Stimulated activated CD8-positive, alpha-beta memory T cell treated with anti-CD3 and anti-CD28 coated beads, Interleukin-4, amount 100 ng/mL, for 1 hour (primary cell): ENCODE measurements at places on chromosomes 12 and 14.
A peak's percentile ranks its signal among the peaks of the same experiment; 100 is the strongest.

DNA sequence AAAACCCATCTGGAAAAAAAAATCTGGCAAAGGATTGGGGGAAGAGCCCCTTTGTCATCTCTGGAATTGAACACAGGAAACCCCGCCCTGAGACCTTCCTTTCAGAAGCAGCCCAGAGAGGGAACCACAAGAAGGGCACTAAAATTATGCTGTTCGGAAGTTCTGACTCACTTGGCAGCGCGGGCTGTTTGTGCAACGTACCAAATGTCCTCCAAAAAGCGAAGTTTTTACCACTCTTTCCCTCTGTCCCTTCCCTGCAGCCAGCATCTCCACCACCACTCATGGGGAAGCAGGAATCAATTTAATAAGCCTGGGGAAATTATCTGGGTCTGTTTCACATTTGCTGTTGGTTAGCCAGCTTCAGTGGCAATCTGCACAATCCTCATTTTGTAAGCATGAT lies 3.2 kb upstream of the SYNE3 start:
- DNase-seq = peak; percentile 50

- DNase-seq = peak; percentile 53
Measured at GRCh38 chr12:6563448-6564050, 4.5 kb downstream of the NOP2 start.

- DNase-seq = no peak
Measured at GRCh38 chr12:10718279-10718821, 4.8 kb downstream of the YBX3 start.

DNA sequence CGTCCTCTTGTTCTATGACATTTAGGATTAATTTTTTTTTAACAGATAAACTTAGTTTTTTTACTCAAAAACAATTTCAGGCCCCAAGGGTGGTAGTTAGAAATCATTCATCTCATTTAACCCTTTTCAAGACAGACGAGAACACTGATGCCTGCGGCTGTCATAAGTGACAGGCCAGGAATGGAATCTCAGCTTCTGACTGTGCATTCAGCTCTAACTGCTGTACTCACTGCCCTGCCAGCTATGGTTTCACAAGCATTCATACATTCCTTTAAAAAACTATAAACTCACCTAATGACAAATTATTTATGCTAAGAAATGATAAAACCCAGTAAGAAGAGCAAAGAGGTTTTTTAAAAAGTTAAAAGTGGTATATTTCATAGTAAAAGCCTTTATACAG lies 8.8 kb downstream of the DENND5B start:
- DNase-seq = no peak

DNA sequence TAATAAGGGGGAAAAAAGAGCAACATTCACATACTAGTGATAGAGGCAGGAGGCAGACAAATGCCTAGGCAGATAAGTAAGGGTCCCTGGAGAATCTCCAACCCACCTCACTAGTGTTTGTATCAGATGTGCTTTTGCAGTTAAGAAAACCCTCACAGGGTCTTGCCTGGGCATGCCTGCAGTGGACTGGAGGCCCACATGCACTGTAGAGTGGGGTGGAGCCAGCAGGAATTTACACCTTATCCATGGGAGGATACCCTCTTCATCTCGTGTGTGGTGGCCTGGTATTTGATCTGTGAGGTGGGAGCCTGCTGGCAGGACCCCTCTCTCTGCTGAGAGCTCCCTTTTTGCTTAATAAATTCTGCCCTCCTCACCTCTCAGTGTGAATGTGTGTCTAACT lies 238.0 kb upstream of the SLC16A7 start:
- DNase-seq = no peak

DNA sequence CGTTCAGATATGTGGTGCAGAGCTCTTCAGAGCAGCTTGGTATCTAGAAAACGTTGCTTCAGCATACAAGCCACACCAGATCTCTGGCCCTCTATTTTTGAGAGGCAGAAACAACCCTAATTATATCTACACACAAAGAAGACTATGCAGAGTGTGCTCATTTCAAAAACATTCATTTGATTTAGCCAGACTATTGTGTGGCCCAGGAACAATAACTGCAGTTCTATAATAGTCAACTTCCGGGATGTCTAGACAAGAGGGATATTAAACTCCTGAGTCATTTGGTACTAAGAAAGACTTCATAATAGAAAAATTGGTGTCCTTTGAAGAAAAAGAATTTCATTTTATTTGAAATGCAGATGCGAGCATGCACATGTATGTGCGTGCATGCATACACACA lies 153.8 kb downstream of the PELI2 start:
- DNase-seq = no peak

DNA sequence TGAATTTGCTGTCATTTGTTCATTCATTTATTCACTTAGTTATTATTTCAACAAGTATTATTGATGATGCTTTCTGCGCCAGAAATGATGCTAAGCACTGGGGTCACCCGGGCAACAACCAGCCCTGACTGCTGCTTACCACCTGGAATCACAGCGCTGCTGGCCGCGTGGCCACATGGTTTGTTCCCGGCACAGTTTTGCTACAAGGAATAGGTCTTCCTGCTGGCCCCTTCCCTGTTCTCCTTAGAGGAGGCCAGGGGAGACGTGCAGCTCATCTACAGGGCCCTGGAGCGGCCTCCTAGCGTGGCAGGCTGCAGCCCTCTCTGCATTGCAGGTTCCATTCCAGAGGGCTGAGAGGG lies 7.0 kb downstream of the JDP2 start:
- DNase-seq = no peak

- DNase-seq = no peak
Measured at GRCh38 chr12:52362118-52362726, 5.1 kb downstream of the KRT85 start.

DNA sequence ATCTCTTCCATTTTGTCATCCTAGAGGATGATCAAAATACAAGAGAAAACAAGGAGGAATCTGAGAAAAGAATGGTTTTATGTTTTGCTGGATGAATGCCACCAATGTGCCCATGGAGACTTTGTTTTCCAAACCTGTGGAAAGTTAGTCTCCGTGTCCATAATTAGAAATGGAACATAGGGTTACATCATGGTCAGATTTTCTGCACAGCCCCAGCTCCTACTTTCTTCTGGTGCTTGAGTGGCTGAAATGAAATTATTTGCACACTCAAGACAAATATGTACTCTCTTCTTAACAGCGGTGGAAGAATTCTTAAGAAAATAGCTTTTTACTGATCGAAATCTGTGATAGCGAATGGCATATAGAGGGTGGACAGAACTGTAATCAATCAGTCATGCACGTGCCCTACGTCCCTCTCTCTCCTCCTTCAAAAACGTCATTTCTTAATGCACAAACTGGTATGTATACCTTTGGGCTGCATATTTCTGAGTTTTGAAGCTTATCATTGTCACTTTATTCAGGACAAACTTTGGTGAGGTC lies 825.2 kb downstream of the AACS start:
- DNase-seq = no peak

DNA sequence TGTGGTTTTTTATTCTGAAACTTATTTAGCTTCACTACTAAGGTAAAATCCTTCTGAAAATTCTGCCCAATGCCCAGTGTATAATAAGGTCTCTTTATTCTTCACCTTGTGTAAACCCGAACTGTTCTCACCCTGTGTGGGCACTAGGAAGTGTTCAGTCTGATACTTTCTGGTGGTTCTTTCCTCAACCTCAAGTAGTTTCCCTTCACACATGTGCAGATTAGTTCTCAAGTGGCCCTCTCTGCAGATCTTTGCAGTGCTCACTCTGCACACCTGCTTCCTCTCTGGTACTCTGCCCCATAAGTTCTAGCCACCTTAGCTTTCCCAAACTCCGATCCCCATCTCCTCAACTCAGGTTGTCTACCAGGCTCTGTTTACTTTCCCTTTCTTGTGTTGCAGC lies 61.6 kb downstream of the RAD51B start:
- DNase-seq = no peak

GRCh38 chr12:80217011-80217535 lies 117.7 kb downstream of the OTOGL start:
- no peak for DNase-seq

DNA sequence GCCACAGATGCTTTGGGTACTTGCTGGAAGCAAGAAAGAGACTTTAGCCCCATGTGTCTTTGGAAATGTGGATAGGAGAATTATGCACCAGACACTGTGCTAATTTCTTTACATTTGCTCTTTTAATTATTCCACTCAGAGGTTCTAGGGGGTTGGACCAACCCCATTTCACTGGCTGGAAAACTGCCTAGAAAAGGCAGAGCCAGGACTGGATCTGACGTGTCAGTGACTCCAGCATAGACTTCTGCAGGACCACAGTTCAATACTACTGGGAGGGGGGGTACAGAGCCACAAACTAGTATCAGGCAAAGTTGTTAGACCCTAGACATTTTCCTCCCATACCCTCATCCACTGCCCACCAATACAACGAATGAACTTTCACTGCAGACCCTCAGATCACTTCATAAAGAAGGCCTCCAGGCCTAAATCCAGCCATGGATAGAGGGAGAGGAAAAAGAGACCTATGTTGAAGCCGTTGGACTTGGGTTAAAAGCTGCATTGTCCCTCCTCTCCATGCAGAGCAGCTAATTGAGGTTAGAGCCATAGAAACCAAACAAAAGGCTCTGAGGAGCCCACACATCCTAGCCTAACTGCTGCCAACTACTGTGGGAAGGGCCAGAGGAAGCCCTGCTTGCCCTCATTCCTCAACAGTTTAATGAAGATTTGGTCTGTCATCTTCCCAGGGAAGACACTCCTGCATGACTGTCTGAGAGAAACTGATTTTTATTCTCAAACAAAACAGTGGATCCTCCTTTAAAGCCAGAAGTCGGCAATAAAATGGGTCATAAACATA lies 68.7 kb downstream of the STON2 start:
- DNase-seq = no peak
